ENCODE measurements at places on chromosomes 7 and 10.
A peak's percentile ranks its signal among the peaks of the same experiment; 100 is the strongest.

DNA sequence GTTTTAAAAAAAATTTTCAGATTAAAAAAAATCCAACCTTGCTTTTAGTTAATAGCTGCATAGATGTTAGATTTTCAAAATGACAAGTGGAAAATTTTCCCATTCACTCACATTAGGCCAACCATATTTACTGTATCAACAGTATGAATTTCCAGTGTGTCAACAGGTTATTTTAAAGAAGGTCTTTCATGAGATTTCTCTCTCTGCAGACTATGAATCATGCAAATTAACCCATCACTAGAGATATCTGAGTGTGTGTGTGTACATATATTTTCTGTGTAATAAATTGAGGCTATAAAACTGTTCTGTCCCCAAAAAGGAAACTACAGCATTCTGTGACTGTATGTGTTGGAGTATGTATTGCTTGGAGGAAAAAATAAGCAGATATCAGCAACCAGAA lies 305.6 kb downstream of the ARL4A start:
- DNase-seq = no peak

DNA sequence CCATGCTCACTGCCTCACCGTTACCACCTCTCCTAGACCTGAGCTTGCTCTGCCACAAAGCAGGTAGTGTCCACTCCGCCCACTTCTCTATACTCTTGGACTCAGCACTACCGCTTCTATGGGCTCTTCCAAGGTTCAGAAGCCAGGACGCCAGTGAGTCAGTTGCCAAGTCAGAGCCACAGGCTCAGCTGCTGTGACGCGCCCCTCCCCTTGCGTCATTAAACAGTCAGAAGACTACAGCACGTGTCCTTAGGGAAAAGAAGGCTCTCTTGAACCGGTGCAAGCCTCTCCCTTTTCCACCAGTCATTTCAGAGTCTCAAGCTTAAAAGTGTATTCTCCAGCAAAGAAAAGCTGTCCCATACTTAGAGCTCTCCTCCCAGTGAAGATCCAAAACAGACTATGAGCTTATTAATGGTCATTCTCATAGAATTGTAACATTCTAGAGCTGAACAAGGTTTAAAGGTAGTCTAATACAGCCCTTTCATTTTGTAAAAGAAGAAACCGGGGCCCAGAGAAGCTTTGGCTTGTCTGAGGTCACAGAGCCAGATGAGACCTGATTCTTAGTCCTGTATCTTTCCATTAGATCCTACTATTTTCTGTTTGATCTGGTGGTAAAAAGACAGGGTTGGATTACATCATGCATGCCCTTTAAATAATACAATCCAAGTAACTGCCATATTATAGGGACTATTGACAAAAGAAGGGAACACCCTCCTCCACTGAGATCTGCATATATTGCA lies 40.9 kb upstream of the MET start:
- no peak for DNase-seq

- DNase-seq = no peak
Measured at GRCh38 chr7:73844848-73845460, 2.6 kb upstream of the METTL27 start.

GRCh38 chr10:50447691-50448090 lies 176.1 kb downstream of the SGMS1 start:
- no peak for DNase-seq

DNA sequence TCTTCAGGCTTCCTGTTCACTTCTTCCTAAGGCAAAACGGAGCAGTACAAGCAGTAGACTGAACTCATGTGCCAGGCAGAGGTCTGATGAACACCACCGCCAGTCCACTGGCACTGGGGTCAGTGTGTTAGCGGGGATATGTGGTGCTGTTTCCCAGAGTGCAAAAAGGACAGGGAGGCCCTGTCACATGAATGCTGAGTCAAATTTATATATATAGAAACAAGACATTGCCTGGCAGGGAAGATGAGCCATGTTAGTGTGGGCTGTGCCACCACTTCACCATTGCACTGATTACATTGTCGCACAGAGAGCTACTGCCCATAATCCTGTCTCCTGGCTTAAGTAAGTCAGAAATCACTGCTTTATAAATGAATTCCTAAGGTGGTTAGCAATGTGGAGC lies 122.2 kb upstream of the AMPH start:
- DNase-seq = no peak

GRCh38 chr7:92641921-92642511 lies 51.8 kb upstream of the FAM133B start:
- peak; percentile 20 for DNase-seq

DNA sequence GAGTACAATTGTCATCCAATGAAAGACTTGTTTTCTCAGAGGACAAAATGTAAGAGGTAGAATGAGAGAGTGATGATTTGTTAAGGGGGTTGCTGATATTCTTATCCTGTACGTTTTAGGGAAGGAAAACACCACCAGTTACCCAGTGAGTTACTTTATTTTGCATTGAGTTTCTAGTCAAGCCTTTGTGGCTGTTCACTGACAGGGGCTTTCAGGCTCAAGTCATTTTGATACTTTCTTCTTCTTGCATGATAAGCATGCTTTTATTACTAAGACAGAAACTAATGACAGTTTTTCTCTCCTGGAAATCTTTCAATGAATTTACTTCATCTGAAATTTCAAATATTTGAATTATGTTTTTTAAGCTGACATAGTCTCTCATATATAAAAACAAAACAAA lies 710.2 kb upstream of the POM121L12 start:
- no peak for DNase-seq

DNA sequence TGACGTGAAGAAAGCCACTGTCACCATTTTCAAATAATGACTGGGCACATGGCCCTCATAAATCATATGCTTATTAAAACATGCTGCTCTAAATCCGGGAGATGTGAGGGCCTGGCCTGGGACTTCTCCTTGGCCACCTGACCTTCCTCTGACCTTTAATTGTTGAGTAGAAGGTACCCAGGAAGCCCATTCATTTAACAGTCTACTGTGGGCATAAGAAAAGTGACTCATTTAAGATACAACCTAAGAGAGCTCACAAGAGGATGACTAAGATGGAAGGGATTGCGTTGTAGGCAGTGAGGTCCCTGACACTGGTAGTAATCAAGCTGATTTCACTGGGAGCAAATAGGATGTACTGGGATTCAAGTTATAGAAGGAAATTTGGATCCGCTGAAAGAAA lies 203.4 kb upstream of the GPR26 start:
- DNase-seq = no peak

DNA sequence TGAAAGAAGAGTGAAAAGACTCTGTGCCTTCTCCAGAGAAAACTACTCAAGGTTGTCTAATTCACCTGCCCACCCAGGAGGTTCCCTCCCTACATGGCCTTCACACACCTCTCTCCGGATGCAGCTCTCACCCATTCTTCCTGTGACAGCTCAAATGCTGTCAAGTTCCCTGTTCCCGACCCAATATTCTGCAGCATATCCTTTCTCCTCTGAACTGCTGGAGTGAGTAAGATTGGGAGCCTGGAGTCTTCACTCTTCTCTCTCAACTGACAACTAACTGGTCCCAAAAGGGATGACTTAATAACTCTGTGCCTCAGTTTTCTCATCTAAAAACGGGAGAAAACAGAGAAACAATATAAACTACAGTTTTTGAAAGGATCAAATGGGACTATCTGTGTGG lies 5.1 kb downstream of the TMEM26 start:
- no peak for DNase-seq

GRCh38 chr10:117313641-117314040 lies 61.6 kb downstream of the PDZD8 start:
- DNase-seq = no peak

- no peak for DNase-seq
Measured at GRCh38 chr7:35697414-35698175, 2.7 kb upstream of the HERPUD2 start.

DNA sequence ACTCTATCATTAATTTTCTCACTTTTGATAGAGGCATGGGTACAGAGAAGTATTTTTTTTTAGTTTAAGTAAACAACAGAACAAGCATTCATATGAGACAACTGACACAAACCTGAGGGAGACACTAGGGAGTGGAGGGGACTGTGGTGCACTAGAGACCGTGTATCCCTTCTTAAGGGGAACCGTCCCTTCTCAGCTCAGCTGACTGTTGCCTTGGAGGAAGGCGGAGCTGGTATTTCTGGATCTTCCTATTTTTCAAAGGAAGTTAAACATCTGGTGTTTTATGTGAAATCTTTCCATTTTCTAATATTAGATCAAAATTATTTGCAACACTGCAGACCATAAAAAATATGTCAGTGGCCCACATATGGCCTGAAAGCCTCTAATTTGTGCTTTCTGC lies 113.6 kb upstream of the MACROH2A2 start:
- DNase-seq = no peak

DNA sequence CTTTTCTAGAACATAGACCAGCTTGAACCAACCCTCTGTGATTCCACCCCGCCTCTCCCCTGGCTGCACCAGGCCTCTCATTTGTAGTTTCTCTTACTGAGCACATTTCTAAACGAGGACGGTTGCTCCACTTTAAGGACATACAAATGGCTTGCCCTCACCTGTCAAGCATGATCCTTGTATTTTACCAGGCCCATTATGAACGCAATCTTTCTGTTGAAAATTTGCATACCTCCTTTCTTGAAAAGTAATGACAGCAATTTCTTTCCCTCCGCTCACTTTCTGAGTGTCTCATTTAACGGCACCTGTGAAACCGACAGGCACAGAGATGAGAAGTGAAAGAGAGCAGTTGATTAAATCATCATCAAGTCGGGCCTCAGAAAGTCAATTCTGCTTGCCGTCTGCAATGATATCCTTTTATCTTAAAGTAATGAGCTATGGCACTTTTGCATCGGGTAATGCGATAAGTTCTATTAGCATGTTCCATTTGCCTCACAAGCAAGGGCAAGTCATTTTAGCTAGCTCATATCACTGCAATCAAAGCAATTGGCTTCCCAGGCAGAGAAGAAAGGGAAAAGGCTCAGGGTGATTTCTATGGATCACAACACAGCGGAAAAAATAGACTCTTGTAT lies 705.6 kb upstream of the GALNT17 start:
- DNase-seq = no peak

GRCh38 chr10:12250181-12250580 lies 54.2 kb downstream of the CDC123 start:
- no peak for DNase-seq

DNA sequence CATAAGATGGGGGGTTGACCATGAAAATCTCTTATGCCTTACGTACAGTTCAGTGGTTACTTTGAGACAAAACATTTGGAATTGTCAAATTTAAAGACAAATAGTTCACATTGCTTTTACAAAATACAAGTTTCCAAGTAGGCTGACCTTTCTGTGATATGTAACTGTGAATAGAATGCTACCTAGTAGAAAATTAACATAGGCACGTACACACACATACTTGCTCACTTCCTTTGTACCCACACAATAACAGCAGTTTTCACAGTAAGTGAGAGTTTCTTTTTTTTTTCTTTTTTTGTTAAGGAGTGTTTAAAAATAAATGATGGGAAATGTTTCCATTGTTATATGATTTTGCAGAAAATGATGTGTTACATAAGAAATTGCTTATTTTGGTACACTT lies 53.3 kb upstream of the SP8 start:
- DNase-seq = no peak

- DNase-seq = no peak
Measured at GRCh38 chr7:82291931-82292330, 151.6 kb downstream of the CACNA2D1 start.

GRCh38 chr7:66507764-66508296 lies 120.9 kb upstream of the KCTD7 start:
- no peak for DNase-seq

- DNase-seq = no peak
Measured at GRCh38 chr10:2933071-2933470, 134.3 kb upstream of the PFKP start.
